ENCODE measurements at places on chromosomes 13 and 19.

DNA sequence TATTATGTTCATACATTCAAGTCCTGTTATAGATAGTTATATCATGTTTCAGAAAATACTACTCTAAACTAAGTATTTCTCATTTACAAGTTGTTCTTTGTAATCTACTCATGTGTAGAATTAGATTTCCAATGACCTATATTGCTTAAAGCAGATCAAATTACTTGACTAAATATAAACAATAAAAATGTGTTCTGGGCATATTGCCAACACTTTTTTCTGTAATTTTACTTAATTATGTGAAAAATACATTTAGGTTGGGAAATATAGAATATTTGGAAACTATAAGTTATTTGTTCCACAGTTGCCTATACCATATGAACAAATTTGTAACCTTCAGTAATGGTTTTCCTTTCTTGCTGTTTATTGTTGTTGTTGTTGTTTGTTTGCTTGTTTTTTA is 275.2 kb upstream of the PCDH9 start:
- DNase-seq = no peak

DNA sequence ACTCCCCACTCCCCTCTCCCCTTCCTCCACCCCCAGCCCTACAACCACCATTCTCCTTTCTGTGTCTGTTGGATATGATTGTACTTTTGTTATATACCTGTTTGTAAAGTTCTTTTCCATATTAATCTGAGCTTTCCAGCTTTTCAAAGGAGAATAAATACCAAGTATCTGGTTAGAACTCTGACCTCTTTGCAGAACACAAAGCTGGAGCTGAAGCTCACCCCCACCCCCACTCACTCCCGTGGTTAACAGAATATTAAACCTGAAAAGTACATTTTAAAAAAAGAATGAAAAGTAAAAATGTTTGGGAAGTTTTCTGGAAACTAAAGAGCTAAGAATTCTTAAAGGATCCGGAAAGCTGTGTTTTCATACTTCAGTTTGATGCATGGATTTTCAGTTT is 155.2 kb upstream of the RNF113B start:
- DNase-seq = no peak

DNA sequence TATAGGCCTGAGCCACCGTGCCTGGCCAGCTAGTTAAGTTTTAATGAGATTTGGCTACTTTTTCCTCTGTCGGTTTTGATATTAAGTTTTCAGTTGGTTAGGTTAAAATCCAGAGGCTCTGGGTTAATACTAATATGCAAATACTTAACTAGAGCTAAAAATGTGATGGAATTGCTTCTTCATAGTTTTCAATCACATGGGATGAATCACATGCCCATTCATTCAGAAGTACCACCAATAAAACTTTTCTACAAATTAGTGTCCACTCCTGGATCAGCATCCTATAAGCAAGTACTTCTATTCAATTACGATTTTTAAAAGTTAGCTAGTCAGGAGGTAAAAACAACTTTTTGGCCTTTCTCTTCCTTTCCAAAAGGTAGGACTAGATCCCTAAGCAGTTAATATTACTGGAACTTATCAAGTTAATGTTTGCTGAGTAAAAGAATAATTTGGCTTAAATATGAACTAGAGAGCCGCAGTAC is 4.3 kb downstream of the SLC25A30 start:
- no peak for DNase-seq

DNA sequence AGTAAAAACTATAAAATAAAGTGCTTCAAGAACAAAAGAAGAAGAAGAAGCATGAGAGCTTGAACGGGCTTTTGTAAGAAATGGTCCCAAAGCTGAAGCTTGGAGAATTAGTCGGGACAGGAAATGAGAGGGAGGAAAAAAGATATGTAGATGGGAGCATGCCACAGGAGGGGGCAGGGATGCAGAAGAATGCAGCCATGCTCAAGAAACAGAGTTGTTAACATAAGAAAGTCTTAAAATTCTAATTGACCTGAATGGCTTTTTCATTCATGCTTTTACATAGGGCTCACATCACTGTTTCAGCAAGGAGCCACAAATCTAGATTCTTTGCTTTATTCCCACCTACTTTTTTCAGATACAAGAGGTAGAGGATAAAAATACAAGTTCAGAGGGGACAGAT is 27.7 kb upstream of the NBEA start:
- DNase-seq = no peak

- no peak for DNase-seq
These were observed 1793.2 kb upstream of the PRR20A start for GRCh38 chr13:55347528-55347927.

DNA sequence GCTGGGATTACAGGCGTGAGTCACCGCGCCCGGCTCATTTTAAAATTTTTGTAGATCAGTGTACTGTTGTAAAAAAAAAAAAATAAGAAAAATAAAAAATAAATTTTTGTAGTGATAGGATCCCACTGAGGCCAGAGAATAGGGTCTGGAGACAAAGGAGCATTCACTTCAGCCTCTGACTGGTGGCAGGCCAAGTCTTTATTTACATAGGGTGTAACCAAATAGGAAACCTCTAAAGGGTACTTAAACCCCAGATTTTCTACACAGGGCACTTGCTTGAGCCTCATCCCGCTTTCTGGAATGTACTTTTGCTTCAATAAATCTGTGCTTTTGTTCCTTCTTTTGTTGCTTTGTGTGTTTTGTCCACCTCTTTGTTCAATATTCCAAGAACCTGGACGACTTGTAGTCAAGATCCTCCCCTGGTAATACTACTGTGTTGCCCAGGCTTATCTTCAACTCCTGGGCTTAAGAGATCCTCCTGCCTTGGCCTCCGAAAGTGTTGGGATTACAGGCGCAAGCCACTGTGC is 2.1 kb upstream of the PDCD2L start:
- DNase-seq = no peak

GRCh38 chr19:13120817-13121216 is 2.8 kb downstream of the NACC1 start:
- DNase-seq = no peak

DNA sequence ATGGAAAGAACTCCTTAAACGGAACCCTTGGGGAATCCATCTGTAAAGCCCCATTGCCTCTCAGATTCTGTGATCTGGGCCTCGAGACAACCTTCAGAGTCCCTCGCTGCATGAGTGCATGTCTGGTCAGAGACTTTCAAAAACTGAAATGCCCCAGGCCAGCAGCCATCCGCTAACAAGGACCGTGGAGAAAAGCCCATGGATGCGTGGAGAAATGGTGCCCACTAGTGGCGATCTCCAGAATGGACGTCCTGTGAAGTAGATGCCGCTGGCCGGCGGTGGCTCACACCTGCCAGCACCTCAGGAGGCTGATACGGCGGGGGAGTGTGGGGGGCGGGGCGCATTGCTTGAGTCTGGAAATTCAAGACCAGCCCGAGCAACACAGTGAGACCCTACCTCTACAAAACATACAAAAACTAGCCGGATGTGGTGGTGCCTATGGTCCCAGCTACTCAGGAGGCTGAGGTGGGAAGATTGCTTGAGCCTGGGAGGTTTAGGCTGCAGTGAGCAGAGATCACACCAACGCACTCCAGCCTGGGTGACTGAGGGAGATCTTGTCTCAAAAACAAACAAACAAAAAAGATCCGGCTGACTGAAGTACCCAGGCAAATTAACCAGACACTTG is 7.9 kb upstream of the CDC16 start:
- DNase-seq = peak; percentile 84
